ENCODE measurements at places on chromosomes 1 and 21.

- no peak for DNase-seq
These were observed 57.8 kb upstream of the PGD start for GRCh38 chr1:10340930-10341590.

- DNase-seq: no peak
These were observed 15.9 kb upstream of the CEP350 start for GRCh38 chr1:179938752-179939151.

GRCh38 chr1:147292012-147292411 lies 49.5 kb downstream of the CHD1L start:
- no peak for DNase-seq

DNA sequence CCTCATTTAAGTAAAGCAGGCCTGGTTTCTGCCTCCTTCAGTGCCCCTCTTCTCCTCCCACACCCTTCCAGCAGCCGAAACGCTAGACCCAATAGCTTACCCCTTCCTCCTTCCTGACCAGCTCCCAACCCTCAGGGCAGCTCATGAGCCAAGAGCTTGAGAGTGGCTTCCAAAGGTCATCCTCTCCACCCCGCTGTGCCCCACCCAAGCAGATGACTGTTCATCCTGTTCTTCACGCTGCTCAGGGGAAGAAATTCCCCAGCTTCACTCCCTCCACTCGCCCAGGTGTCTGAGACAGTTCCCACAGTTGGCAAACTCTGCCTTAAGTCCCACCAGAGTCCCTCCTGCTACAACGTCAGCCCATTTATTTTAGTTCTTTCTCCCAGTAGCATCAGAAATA lies 23.4 kb downstream of the ARHGEF19 start:
- no peak for DNase-seq

GRCh38 chr1:59164371-59164770 lies 132.5 kb upstream of the FGGY start:
- DNase-seq: no peak

DNA sequence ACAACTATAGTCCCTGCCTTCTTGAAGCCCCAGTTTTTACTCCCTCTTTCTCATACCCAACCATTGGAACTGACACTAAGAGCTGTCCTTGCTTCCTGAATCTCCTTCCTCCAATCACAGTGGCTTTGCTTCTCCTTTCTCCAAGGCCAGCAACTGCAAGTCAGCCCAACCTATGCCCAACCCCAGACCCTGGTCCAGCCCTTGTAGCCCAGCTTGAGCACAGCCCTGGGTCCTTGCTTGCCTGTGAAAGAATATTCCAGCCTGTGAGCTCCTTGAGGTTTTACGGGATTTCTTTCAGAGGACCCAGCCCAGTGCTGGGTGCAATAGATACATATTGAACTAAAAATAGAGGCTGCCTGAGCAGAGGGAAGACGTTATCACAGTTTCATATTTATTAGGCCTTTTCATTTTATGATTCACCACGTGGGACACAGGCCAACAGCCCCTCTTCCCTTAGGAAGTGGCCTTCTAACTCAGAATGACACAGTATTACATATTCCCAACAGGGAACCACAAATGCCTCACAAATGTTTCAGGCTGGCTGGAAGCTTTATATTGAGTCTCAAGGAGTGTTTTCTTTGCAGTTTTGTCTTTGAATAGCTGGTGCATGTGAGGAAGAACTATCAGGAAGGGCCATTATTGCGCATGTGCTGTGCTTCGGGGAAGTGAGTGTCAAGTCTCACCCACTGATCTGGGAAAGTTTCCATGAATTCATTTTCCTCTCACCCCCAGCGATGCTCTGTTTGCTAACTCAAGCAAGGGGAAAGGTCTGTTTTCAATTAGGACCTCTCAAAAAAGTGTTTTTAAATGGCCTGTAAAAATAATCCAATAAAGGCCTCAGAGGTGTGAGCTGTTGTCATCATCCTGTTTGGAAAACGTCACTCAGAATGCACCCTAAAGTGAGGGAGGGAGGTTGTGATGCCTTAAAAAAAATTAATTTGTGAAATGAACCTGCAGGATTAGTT lies 92.3 kb upstream of the NFIA start:
- DNase-seq: no peak

- DNase-seq: peak; percentile 93
These were observed 2.9 kb upstream of the S100A2 start for GRCh38 chr1:153568367-153569099.

DNA sequence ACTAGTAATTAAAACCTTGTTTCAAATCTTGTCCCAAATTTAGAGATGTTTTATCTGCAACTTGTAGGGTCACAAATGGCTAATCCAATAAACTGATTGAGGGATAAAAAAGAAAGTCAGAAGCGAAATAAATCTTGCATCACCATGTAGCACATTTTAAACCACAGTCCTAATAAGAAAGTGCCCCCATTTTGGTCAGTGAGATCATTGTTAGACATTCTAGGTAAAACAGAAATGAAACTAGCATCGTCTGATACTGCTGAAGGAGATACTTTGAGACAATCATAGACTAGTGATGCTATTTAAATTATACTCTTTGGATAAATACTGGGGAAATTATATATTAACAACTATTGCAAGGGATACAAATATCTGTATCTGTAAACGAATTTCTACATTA lies 247.9 kb downstream of the AMY1C start:
- DNase-seq: no peak

DNA sequence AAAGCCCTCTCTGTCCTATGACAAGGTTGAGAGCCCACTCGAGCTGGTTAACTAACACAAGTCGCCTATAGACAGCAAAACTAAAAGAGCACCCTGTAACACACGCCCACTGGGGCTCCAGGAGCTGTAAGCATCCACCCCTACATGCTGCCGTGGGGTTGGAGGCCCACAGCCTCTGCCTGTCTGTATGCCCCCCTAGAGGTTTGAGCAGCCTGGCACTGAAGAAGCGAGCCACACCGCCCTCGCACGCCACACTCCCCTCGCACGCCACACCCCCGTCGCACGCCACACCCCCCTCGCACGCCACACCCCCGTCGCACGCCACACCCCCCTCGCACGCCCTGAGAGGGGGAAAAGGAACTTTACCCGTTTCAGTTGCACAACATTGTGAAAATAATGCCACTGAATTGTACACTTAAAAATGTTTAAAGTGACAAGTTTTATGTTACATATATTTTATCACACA lies 13.2 kb upstream of the HMGCL start:
- DNase-seq: peak; percentile 66

DNA sequence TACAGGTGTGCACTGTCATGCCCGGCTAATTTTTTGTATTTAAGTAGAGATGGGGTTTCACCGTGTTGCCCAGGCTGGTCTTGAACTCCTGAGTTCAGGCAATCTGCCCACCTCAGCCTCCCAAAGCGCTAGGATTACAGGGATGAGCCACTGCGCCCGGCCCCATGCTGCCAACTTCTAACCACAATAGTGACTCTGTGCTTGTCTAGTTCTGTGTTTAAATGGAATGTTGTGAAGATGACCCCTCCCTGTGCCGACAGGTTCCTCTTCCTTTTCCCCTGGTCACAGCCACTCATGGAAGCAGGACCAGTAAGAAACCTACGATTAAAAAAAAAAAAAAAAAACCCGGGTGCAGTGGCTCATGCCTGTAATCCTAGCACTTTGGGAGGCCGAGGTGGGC lies 4.7 kb downstream of the MAP1LC3C start:
- DNase-seq: no peak

DNA sequence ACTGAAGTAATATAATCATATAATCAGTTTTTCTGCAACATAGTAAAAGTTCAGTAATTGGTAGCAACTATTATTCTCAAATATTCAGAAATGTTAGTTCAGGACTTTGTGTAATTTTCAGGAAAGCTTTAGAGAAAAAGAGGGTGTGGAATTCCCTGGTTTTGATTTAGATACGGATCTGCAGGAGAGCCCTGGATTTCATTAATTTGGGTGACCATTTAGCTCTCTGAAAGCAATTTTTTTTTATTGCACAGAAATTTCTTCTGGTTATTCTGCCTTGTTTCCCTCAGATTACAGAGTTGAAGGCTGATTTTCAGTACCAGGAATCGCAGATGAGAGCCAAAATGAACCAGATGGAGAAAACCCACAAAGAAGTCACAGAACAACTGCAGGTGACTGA lies 13.8 kb upstream of the STX12 start:
- DNase-seq: no peak

DNA sequence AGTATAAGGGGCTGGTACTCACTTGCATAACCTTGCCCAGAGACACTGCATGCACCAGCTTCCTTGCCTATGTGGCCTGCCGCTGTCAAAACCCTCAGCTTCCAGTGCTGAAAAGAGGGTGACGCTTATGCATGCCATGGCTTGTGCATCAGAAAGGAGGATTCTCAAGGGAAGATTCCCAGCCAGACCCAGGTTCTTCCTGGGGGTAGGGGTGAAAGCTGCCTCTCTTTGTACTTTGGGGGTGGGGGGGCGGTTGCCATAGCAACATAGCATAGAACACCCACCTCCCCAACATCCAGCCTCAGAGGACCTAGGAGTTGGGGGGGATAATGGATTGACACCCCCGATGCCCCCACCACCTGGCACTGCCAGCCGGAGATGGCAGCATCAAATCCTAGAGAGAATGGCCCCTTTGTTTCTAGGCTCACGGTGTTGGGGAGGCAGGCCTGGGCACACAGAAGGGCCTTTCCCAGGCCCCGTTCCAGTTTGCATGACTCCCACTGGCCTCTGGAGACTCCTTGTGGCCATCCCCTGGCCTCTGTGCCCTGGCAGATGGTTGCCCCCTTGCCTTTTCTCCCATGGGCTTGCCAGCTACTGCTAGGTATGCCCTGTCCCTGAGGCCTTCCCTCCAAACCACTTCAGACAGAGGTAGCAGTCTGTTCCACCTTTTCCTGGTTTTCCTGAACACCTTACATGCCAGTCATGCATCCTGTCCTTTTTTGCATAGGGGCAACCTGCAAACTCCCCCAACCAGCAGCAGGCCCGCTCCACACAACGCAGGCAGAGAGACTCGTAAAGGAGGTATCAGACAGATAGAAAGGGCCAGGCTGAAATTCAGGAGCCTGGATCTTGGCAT lies 44.6 kb downstream of the RHBG start:
- no peak for DNase-seq

GRCh38 chr1:160629286-160630210 lies 17.3 kb downstream of the SLAMF1 start:
- peak; percentile 91 for DNase-seq

GRCh38 chr1:67532452-67533216 lies 102.4 kb upstream of the SERBP1 start:
- DNase-seq: peak; percentile 10

DNA sequence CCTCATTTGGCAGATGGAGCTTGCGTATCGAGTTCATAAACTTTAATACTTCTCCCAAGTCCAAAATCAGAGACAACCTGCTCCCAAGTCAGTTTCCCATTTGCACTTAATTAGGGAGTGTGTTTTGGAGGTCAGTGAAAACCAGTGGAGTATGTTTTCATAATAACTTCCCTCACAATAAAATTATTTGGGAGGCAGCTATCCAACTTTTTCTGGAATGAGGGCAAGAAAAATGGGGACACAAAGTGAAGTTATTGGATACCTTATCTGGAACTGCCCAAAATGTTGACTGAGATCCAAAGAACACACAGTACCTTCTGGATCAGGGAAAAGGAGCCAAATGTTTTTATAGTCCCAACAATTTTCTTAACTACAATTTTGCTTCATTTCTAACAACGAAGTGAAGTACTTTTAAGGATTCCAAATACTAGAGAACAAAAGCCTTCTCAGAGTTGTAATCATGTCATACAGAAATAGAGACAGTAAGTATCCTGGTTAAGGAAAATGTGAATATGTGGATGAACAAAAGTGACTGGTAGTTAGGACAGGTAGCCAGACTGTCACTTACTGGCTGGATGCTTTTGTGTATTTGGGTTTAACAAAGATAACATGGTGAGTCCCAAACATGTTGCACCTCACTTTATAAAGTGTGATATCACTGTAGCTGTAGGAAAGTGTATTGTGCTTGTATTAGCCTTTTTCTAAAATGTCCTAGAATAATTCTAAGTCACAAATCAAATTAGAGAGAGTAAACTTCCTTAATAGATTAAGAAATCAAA lies 325.0 kb downstream of the HLX start:
- no peak for DNase-seq

DNA sequence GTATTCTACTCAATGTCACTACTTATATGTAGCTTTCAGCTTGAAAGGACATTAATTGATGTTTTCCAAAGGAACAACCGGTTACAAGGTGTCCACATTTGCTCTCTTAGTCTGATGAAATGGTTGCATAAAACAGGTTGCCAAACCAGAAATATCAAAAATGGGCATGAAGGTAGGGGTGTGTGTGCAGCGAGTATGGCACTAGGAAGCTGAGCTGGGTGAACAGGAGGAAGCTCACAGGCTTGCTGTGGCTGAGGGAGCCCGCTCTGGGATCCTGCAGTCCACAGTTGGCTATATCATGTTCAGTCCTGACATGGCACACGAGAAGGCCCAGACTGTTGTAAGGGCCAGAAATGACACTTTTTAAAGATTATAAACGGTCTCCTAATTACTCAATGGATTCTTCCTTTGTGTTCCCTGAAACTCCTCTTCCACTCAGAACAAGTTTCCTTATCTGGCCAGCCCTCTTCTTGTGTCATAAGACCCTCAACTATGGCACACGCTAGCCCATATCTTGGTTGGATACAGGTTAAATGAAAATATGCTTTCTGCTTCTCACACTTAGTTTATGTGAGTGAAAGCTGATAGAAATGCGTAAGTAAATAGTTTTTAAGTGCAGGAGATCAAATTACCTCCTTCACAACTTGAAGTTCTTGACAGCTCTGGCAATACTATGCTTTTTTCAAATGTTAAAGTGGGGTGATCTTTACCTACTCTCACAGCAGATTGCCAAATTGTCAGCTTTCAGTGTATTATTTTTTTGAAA lies 201.5 kb downstream of the LMO4 start:
- DNase-seq: no peak

DNA sequence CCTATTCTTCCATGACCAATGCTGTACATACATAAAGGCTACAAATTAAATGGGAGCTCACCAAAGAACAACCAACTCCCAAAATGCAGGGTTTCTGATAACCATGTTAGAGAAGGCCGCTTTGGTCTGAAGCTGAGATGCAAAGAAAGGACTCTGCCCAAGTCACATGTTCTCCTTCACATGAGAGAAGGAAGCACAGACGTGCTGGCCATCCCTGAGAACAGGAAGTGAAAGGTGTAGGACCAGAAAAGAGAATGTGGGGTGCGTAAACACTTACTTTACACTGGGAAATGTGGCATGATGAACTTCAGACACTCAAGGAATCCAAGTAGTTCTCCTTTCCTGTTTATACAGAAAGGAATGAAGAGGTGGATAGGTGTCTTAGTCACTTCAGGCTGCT lies 31.7 kb upstream of the TADA1 start:
- no peak for DNase-seq

GRCh38 chr1:225021037-225021436 lies 91.6 kb downstream of the DNAH14 start:
- DNase-seq: no peak
